SW 1271 (cell line): ENCODE measurements at places on chromosomes 7 and 10.

DNA sequence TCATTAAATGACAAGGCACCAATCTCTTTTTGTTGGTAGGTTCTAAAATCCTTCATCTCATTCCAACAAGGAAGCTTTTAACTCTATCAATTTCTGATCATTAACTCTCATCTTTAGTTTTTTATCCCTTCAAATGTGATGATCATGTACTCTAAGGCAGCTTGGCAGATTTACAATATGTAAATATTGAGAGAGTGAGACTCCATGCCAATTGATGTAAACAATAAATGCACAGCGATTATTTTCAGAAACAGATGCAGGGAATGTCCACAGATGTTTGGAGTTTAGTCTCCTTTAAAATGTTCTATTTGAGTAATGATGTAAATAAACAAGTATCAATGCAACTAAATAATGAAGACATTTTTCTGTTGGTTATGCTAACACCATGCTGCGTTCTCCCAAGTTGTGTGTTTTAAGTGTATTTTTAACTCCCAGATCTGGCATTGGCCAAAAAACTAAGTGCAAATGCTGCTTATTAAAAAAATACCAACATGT, 213.8 kb downstream of the AHR start:
- DNase-seq = no peak

DNA sequence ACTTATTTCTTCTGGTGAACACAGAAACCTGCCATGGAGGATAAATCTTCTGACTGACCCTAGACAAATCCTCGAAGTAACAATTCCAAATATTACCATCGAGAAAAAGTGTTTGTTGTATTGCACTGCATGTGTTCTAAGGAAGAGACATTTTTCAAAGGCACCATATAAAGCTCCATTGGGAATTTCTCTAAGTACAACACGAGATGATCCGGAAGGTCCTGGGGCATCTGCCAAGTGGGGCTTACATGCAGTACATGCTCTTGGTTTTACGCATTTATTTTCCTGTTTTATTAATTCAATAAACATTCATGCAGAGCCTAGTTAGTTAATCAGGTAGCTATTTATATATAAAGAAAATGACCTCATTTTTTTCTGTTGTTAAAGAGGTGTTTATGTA, 692.0 kb upstream of the IGFBP3 start:
- no peak for DNase-seq

DNA sequence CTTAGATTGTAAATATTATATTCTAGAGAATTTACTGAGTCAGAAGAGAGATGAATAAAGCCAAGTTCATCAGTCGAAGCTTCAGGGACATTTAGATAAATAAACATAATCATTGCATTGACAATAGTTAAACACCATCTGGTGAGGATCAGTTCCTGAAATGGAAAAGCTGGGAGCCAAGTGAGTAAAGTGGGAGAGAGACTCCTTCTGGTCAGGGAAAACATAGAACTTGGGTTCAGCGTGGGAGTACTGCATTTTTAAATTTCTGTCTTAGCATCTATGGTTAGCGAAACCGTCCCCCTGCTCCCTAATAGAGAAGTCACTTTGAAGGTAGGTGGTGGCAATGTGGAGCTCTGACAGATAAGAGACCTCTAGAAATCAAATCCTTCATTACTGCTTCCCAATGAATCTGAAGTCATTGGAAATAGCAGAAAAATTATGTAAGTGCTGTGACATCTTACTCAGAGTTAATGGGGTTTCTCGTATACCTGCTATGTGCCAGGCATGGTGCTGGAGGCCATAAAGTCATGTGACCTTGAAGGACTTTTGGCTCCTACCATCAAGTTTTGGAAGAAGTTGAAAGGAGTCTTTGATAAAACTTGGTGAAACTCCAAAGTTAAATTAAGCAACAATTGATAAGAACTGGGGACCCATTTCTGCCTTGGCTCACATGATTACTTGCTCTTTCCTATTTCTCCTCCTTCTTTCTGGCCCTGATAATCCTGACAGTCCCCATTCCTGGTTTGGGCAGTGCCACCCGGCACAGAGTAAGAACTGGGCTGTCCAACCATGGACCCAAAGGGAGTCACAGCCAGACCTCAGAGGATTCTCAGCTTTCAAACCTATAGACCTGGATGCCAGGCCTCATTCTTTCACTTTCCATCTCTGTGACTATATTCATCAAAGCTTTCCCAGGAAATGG, 211.2 kb downstream of the C7orf25 start:
- peak; percentile 1 for DNase-seq

DNA sequence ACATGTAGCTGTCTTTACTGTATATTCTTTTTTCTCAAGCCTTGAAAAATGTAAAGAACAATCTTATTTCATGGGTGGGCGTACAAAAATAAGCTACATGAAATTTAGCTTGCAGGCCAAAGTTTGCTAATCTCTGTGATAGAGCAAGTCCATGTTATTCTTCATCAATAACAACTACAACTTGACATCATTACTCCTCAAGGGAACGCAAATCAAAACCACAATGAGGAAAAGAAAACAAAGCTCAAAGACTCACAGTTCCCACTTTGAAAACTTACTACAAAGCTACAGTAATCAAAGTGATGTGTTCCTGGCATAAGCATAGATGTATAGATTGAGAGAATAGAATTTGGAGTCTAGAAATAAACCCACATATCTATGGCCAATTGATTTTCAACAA, 62.5 kb downstream of the GNA12 start:
- no peak for DNase-seq

DNA sequence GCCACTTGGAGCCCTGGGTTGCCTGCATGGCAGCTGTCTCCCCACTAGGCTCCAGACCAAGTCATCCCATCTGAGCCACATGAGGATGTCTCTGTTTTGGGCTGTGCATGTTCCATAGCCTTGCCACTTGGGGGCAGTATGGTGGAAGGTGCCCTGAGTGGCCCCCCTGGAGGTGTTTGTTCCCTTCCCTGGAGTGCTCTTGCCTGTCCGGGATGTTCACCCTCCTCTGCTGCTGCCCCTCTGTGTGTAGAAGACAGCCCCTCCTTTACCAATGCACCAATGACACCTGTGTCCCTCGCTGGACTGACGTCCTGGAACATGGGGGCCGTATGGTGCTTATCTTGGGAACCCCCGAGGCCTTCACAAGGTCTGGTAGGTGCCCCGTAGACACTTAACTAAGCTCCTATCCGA, 100.2 kb downstream of the ACTR3B start:
- no peak for DNase-seq

- no peak for DNase-seq
Observed at GRCh38 chr10:126394948-126395347, 6.7 kb upstream of the ADAM12 start.

DNA sequence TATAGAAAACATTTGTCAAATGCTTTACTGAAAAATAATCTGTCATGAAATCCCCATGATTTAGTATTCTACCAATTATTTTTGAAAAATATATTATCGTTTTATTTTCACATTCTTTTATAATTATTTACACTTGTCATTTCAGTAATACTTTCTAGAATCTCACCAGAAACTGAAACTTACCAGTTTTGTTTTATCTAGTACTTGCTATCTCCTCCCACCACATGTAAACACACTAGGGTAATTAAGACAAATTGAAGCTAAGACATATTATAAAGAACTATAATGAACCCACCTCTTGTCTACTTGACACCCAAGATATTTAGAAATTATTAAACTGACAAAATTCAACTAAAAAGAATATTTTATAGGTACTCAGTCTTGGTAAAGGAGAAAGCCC, 51.5 kb upstream of the GRM3 start:
- no peak for DNase-seq

DNA sequence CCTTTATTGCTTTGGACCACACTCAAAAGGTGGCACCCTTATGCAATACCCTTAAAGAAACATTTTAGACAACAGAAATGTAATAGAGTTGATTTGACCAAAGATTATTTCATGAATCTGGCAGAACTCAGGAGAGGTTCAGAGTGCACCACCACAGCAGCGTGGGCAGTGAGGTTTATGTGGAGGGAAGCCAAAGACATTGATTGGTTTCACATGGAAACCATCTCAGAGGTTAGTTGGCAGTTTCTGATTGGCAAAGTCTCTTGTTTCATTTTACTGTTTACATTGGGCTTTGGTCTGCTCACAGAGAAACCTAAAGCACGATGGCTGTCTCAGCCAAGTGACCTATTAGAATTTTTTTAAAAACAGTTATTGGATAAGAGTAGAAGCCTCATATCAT, 101.3 kb downstream of the SDHAF3 start:
- no peak for DNase-seq

DNA sequence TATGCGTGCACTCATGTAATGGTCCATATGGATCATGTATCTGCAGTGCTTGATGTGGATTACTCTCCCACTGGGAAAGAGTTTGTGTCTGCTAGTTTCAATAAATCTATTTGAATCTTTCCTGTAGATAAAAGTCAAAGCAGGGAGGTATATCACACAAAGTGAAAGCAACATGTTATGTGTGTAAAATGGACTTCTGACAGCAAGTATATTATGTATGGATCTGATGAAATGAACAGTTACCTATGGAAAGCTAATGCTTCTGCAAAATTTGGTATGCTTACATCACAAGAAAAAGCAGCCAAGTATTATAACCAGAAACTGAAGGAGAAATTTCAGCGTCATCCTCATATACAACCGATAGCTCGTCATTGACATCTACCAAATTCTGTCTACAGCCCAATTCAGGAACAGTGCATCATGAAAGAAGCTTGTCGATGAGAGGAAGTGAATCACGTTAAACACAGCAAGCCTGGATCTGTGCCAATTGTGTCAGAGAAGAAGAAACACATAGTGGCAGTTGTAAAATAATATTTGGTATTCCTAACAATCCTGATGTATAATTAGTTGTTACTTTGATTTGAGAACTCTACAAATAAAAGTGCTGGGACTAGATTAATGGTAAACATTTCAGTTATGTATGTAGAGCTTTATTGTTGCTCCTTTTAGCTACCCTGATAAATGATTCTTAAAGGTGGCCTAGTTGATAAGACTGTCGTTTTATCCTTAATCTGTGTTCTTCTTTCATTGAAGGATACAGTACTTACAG, 14.2 kb upstream of the SYPL1 start:
- DNase-seq = peak; percentile 6

DNA sequence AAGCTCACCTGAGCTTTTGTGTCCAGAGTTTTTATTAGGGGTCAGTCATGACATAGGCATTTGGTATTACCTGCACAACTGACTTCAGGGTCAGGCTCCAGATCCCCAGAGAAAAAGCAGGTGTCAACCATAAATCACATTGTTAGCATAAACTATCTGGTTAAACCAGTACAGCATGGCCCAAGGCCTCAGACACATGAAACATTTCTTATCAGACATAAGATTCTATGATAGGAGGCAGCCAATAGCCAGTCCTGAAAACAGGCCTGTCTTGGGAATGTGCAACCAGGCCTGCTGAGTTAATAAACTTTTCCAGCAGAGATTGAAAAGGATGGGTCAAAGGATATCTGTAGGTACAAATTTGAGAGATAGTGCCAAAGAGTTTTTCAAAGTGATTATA, 116.1 kb downstream of the TPST1 start:
- DNase-seq = no peak

DNA sequence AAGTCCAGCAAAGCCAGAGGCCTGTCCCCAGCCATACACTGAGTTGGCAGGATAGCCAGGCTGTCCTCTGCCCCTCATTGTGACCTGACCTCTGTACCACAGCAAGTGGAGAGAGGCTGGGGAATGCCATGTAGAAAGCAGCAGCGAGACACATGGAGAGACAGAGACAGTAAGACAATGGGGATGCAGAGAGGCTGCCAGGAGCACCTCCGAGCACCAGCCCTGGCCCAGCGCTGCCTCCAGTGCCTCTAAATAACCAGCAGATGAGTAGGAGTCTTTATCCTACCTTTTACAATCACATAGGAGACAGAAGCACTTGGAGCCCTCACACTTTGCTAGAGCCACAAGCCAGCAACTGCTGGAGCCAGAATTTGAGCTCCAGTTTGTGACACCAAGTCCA, 8.1 kb downstream of the GDF2 start:
- DNase-seq = no peak

DNA sequence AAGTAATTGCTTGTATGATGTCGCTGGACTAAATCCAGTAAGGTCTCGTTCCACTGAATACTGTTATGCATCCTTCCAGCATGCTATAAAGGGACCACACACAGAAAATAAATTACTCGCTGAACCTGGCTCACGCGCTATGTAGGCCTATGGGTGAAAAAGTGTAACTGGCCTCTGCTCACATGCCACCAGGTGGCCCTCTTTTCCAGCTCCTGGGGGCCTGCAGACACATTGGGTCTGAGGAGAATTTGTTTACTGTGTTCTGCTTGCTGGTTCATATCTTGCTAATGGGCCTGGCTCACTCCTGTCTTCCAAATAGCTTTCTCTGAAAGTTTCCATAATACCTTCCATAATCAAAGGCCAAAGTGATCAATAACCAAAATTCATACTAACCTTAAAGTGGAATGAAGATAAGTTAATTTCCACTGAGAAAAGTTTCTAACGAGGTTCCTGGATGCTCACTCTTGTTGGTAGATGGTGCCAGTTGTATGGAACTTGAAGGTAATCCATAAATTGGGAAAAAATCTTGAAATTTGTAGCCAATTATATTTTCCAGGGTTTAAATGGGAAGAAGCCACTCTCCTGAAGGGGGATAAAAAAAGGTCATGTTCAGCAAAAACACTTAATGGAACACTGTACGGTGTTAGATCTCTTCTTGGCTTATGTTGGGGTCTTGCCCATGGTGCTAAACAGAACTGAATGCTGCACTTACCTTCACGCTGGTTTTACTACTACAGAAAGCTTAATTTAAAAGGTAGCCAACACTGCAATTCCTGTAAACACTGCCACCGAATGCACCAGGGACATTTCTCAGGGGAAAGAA, 27.0 kb upstream of the ZPBP start:
- DNase-seq = no peak

DNA sequence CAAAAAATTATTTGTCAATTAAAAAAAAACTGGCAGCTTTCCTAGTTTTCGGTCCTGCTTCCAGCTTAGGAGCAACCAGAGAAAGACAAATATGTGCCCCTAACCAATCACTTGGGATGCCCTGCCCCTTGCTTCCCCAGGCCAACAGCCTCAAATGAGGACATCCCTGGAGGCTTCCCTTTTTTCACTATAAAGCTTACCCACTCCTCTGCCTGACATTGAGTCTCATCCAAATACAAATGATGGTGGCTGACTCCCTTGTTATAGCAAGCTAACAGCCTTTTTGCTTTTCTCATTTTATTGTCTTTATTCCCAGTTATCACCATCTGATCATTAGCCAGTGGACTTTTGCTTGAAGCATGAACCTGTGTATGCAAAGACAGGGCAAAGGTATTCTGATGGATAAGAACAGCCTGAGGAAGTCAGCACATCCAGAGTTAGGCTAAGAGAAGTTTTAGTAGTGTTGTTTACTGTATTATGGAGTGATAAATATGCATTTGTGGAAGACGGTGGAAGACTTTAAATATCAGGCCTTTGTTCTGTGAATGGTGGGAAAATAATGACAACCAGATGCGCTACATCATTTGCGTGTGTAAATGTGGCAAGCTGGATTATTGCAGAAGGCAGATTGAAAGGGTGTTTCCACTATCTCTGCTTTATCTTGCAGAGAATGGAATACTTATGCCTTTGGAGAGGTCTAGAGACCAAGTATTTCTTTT, 1.7 kb upstream of the CCM2 start:
- DNase-seq = no peak
